Stimulated activated naive B cell treated with anti-CD40 and anti-IgM and Interleukin-4, amounts not matched to agents 10 μg/mL and 1 μg/mL and 100 μg/mL, for 72 hours (primary cell): ENCODE measurements at places on chromosomes 6 and 20.

- no peak for DNase-seq
These were observed 2.1 kb upstream of the SMLR1 start for GRCh38 chr6:130824978-130825694.

DNA sequence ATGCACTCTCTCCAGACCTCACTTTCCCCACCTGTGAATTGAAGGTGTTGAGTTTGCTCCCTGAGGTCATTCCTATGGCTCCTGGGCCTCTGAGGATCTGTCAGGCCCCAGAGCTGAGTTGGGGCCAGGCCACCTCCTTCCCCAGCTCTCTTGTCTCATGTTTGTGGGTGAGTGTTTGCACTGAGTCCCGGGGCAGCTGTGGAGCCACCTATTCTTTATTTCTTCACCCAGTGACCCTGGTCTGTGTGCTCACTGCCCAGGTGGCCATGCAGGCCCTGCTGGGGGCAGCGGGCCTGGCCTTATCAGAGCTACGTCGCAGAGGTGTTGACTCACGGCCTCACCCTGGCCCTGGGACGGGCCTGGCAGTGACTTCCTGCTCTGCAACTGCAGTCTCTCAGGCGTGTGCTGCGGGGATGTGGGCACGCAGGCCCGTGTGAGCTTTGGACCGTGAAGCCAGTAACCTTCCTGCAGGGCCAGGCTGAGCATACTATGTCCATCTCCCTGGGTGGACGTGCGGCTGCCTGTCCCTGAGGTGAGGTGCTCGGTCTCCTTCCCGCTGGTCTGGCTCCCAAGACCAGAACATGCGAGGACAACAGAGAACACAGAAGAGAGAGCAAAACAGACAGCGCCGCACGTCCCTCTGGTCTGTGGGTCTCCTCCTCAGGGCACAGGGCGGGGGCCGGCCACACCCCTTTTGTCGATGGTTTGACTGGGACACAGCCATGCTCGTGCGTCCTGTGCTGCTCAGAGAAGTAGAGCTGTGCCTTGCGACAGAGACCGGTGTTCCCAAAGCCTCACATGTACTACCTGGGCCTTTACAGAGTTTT is 12.1 kb downstream of the TMEM181 start:
- no peak for DNase-seq

- DNase-seq: no peak
These were observed 89.6 kb downstream of the RIPOR3 start for GRCh38 chr20:50601511-50602431.

GRCh38 chr20:8344106-8344505 is 212.0 kb downstream of the PLCB1 start:
- no peak for DNase-seq

DNA sequence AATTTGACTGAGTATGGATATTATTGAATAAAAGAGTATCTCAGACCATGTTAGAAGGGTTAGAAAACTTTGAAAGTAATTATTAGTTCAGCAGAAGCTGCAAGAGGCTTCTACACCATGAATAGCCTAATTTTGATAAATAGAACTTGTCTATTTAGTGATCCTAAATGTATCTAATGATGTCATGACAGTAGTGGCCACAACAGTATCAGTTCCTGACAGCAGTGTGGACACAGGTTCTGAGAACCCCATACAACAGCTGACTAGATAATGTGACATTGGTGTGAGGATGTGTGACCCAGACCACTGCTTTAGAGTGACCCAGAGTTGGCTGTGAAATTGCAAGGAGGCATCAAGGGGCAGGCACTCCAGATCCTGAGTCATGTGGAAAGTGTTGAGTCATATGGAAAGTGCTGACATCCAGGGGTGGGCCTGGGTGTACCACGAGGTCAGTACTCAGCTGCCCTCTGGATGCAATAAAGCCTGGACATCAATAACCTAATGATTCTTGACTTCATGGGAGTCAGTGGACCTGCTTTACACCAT is 754.7 kb downstream of the DHX35 start:
- no peak for DNase-seq

GRCh38 chr6:43670623-43670986 is 17.0 kb downstream of the MRPS18A start:
- DNase-seq: no peak
